ENCODE measurements at places on chromosomes 3 and 15.

DNA sequence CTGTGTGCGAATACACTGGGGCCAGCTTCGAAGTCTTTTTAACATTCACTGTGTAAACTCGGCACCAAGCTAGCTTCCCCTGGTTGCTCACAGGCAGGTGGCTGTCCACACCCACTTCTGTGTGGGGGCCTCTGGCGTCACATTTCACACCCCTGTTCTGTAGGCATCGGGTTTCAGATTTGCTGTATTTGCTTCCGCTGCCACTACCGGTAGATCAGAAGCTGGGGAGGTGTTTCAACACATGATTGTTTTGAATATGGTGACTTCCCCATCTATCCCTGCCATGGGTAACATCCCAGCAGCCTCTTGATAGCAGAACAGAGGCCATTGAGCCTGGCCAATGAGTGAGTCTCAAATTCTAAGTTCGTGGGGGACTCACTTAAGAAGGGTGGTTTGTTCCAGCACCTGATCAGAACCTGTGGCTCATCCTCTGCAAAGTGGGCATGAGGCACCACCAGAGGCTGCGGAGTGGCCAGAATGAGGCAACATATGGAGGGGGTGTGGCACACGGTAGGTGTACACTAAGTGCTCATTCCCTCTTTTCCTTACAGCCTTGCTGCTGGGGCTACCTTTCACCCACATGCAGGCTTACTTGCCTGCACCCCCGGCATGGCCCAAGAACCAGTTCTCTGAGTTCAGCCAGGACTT lies 61.5 kb downstream of the IQSEC1 start:
- no peak overlapping the region for H3K27ac ChIP-seq
- no peak for DNase-seq
- no peaks in the 10 kb centered on the region for H3K27me3 ChIP-seq
- no peak overlapping the region for H3K4me3 ChIP-seq
- no peaks in the 10 kb centered on the region for H3K36me3 ChIP-seq

DNA sequence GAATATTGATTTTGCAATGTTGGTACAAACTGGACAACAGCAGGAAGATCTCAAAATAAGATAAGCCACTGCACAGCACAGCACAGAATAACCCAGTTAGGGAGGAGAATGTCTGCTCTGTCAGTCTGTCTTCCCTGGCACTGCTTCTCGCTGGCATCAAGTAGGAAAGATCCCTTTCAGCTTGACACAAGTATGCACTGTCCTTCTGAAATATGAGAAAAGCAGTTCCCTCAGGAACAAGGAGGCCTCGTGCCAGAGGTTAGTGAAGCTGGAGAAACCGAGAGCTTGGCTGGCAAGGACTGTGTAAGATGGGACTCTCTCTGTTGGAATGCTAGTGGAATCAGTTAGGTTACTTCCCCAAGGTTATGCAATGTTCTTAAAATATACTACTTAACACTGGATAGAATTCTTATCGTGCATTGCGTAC lies 59.1 kb downstream of the FMN1 start:
- no peaks in the 10 kb centered on the region for H3K4me1 ChIP-seq
- no peaks in the 10 kb centered on the region for H3K27me3 ChIP-seq
- no peak for DNase-seq
- H3K36me3 ChIP-seq: no peaks in the 10 kb centered on the region
- H3K27ac ChIP-seq: no peak overlapping the region

- H3K36me3 ChIP-seq: no peaks in the 10 kb centered on the region
- no peak for DNase-seq
- H3K27me3 ChIP-seq: no peaks in the 10 kb centered on the region
Observed at GRCh38 chr3:72317491-72317890, 530.8 kb downstream of the SHQ1 start.

DNA sequence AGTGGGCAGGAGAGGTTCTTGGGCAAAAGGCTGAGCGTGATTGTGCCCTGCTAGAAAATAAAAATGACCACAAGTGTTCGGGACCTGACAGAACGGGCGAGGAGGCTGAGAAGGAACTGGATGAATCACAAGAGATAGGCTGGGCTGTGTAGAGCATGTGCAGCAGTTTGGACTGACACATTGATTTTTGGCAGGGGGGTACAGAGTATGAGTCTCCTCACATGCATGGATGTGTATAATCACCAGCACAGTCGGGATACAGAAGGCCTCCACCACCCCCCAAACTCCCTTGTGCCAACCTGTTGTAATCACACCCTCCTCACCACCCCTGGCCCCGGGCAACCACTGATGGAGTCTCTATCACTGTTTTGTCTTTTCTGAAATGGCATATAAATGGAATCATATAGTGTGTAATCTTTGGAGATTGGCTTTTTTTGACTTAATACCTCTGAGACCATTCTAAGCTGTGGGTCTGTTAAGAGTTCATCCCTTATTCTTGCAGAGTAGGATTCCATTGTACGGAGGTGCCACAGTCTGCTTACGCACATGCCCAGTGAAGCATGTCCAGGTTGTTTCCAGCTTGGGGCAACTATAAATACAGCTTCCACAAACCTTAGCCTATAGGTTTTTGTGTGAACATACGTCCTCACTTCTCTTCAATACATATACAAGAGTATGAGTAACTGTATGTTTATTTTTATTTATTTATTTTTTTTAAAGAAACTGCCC lies 438.8 kb downstream of the FOXP1 start:
- no peaks in the 10 kb centered on the region for H3K36me3 ChIP-seq
- H3K4me3 ChIP-seq: no peak overlapping the region
- H3K27me3 ChIP-seq: no peaks in the 10 kb centered on the region
- H3K27ac ChIP-seq: peak overlapping the region; percentile 33

DNA sequence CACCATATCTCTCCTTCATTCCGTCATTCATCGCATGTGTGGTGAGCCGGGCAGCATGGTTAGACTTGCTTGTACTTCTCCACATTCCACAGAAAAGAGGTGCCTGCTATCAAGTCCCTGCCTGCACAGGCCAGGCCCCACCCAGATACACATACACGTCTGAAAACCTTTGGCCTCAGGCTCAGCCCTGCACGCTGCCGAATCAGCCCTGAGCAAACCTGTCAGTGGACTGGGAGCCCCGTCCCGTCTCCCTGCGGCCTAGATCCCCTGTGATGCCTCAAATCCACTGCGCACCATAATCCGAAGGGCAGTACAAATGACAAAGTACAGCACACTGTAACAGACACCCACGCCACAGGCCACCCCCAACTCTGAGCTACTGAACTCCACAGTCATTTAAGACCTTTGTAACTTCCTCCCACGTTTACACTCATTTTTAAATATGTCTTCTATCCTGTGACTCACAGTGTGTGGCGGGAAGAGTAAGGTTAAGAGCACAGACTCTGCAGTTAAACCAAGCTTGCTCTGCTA lies 67.1 kb downstream of the MB21D2 start:
- H3K36me3 ChIP-seq: no peaks in the 10 kb centered on the region
- H3K4me3 ChIP-seq: peak overlapping the region; percentile 6
- peak; percentile 85 for DNase-seq
- H3K27me3 ChIP-seq: no peaks in the 10 kb centered on the region
- peak overlapping the region; percentile 94 for H3K27ac ChIP-seq

- H3K4me1 ChIP-seq: peaks cover 9% of the 10 kb centered on the region
- H3K27ac ChIP-seq: no peak overlapping the region
Observed at GRCh38 chr15:78077871-78078210, 330 bp upstream of the TBC1D2B start.

GRCh38 chr15:101426761-101427333 lies 62.7 kb downstream of the PCSK6 start:
- no peaks in the 10 kb centered on the region for H3K27me3 ChIP-seq
- DNase-seq: no peak
- no peak overlapping the region for H3K4me3 ChIP-seq
- no peaks in the 10 kb centered on the region for H3K4me1 ChIP-seq
- H3K36me3 ChIP-seq: no peaks in the 10 kb centered on the region
- H3K27ac ChIP-seq: no peak overlapping the region

GRCh38 chr3:187015903-187016638 lies 85.7 kb downstream of the ST6GAL1 start:
- H3K4me3 ChIP-seq: no peak overlapping the region
- no peak overlapping the region for H3K27ac ChIP-seq
- H3K4me1 ChIP-seq: 0 out of 2 replicates have a peak, but pooled peaks cover 8% of the 10 kb centered on the region
- no peak for DNase-seq

- no peaks in the 10 kb centered on the region for H3K36me3 ChIP-seq
- no peaks in the 10 kb centered on the region for H3K4me1 ChIP-seq
- no peak overlapping the region for H3K4me3 ChIP-seq
- DNase-seq: no peak
- H3K27me3 ChIP-seq: no peaks in the 10 kb centered on the region
Observed at GRCh38 chr3:28576614-28577200, 228.1 kb upstream of the AZI2 start.

DNA sequence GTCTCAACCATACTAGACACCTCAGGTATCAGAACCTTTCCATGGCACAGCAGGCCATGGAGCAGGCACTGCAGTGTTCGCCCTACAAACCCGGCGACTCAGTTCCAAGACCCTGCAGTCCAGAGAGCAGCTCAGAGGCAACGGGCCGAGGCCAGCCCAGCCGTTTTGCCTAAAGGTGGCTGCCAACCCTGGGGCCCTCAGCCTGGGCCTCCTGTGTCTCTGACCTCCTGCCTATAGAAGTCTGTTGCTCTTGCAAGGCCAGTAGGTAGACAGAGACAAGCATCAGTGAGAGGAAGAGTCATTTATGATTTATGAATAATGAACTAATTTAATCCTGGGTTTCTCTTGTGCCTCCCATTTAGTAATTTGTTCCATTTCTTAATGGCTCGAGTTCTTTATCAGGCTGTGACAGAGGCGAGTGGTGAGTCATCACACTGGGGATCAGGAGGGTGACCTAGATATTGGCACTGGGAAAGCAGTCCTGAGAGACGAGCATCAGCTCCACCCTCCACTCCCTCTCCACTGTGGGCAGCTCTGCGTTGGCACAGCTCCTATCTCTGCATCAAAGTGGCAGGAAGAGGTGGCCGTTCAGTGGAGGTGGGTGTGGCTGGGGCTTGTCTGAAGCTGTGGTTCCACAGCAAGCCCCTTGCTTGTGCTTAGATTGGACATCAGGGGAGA lies 79.8 kb downstream of the ABHD5 start:
- H3K4me3 ChIP-seq: no peak overlapping the region
- H3K4me1 ChIP-seq: 0 out of 2 replicates have a peak, but pooled peaks cover 7% of the 10 kb centered on the region
- H3K27me3 ChIP-seq: no peaks in the 10 kb centered on the region
- H3K27ac ChIP-seq: no peak overlapping the region
- DNase-seq: no peak
- no peaks in the 10 kb centered on the region for H3K36me3 ChIP-seq

- DNase-seq: no peak
- H3K27ac ChIP-seq: peak overlapping the region; percentile 90
- H3K27me3 ChIP-seq: no peaks in the 10 kb centered on the region
- 0 out of 2 replicates have a peak, but pooled peaks cover 4% of the 10 kb centered on the region for H3K4me1 ChIP-seq
- H3K36me3 ChIP-seq: no peaks in the 10 kb centered on the region
Observed at GRCh38 chr15:59687836-59688235, 1.3 kb downstream of the BNIP2 start.

- H3K27me3 ChIP-seq: no peaks in the 10 kb centered on the region
- DNase-seq: no peak
Observed at GRCh38 chr15:91473894-91474545, 374.0 kb downstream of the SV2B start.

- no peak overlapping the region for H3K4me3 ChIP-seq
- H3K4me1 ChIP-seq: no peaks in the 10 kb centered on the region
- DNase-seq: peak; percentile 39
- no peak overlapping the region for H3K27ac ChIP-seq
- H3K36me3 ChIP-seq: no peaks in the 10 kb centered on the region
Observed at GRCh38 chr3:85567071-85567676, 608.4 kb downstream of the CADM2 start.

DNA sequence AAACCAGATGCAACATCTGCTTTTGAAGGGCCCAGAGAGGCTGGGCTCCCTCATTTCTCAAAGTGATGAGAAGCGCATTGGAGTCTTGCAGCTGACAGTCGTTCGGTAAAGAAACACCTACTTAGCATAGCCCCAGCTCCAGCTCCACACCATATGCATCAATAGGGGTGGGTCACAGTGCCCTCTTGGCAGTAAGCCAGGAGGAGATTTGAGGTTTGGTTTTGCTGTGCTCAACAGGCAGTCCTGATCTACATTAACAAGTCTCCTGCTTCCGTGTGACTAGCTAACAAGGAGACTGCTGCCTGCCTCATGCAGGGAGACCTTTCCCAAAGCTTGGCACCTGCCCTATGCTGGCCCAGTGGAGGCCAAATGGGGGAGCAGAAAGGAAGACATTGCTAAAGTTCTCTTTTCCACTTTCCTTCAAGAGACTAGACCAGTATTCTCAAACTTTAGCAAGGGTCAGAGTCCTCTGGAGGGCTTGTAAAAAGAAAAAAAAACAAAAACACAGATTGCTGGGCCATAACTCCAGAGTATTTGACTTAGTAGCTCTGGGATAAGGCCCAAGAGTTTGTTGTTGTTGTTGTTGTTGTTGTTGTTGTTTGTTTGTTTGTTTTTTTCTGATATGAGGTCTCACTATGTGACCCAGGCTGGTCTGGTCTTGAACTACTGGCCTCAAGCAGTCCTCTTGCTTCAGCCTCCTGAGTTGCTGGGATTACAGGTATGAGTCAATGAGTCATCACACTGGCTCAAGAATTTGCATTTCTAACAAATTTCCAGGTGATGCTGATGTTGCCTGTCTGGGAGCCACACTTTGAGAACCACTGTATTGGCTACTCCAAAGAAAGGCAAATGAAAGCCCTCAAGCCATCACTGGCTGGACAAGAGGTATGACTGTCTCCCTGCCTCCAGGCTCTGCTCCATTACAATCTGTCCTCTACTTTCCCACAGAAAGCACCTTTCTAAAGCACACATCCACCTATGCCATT lies 294.9 kb downstream of the RORA start:
- H3K4me1 ChIP-seq: no peaks in the 10 kb centered on the region
- H3K4me3 ChIP-seq: no peak overlapping the region
- no peaks in the 10 kb centered on the region for H3K27me3 ChIP-seq
- H3K36me3 ChIP-seq: no peaks in the 10 kb centered on the region

DNA sequence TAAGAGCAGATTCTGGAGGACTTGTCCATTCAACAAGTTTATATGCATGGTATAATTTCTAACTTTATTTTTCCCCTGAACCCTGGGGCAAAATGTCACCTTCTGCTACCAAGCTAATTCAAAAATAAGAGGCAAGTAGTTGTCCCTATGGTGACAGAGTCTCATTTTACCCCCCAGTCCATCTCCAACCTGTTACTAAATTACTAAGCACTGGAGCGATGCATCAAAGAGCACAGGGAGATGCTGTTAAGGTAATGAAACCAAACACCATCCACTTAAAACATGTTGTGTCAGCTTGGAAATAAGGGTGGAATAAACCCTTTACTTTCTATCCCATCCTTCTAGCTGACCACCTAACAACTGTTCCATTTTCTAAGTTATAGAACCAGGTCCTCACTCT lies 417.4 kb upstream of the ATP11B start:
- DNase-seq: no peak
- H3K4me3 ChIP-seq: no peak overlapping the region
- no peaks in the 10 kb centered on the region for H3K36me3 ChIP-seq
- H3K4me1 ChIP-seq: no peaks in the 10 kb centered on the region
- no peak overlapping the region for H3K27ac ChIP-seq

DNA sequence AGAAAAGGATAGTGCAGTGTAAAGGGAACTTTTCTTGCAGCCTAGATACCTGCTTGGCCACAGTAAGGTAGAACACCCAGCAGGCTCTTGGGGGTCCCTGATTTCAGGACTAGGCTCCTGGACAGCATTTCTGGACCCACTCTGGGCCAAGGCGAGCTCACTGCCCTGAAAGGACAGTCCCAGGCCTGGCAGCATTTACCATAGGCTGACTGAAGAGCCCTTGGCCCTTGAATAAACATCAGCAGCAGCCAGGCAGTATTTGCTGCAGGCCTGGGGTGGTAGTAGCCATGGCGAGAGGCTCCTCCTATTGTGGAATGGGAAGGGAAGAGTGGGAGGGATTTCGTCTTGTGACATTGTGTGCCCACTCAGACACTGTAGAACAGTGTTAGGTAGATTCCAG lies 529.2 kb downstream of the TUSC7 start:
- no peak overlapping the region for H3K4me3 ChIP-seq
- no peaks in the 10 kb centered on the region for H3K36me3 ChIP-seq
- no peaks in the 10 kb centered on the region for H3K4me1 ChIP-seq
- H3K27ac ChIP-seq: no peak overlapping the region
- no peak for DNase-seq
- H3K27me3 ChIP-seq: no peaks in the 10 kb centered on the region
